ENCODE measurements at places on chromosomes 13 and 19.

DNA sequence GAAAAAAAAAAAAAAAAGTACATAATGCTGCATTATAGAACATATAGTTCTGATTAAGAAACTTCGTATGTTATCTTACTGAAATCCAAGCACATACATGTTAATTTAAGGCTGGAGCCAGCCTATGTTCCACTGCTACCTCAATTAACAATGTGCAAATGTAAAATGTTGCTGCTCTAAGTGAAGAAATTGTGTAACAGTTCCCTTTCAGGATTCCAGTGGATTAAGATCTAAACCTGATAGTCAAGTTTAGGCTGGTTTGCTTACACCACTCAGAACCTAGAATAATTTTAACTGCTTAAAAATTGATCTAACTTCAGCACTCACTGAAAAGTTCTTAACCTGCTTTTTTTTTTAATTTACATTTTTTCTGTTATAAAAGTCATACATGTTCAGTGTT is 4.2 kb downstream of the VPS36 start:
- no peak for DNase-seq

GRCh38 chr13:74074723-74075122 is 59.5 kb downstream of the KLF12 start:
- no peak for DNase-seq

DNA sequence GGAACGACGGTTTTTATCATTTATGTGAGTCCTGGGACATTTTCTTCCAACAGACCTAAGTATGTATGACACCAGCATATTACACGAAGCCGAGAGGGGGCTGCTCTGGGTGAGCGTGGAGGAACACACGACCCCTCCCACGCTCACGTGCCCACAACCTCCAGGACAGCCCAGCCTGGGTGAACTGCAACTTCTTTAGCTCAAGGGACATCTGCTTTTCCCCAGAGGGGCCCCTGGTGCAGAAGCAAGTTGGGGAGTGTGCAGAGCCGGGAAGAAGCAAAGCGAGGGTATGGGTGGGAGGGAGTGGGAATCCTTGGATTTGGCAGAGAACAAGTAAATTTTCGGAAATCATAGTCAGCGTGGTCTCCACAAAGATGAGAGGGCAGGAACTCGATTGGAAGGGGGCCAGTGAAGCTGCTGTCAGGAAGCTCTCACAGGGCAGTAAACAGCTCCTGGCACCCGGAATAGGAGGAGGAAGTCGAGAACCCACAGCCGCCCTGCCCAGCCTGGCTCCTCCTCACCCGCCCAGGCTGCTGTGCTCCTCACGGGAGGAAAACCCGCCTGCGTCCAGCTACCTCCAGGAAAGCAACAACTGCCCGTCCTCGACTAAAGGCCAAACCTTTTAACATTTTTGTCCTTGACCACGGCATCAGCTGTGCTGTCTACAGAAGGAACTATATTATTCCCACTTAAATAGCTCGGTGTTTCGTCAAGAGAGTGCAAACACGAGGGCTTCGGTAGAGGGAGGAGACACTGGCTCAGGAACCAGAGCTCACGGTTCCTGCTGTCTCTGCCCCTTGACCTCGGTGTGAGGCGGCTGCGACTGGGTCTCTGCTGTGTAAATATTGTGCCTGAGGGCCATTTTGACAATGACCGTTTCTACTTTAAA is 17.2 kb upstream of the CFAP97D2 start:
- DNase-seq, result no peak

GRCh38 chr19:10946958-10947657 is 13.7 kb upstream of the SMARCA4 start:
- no peak for DNase-seq

DNA sequence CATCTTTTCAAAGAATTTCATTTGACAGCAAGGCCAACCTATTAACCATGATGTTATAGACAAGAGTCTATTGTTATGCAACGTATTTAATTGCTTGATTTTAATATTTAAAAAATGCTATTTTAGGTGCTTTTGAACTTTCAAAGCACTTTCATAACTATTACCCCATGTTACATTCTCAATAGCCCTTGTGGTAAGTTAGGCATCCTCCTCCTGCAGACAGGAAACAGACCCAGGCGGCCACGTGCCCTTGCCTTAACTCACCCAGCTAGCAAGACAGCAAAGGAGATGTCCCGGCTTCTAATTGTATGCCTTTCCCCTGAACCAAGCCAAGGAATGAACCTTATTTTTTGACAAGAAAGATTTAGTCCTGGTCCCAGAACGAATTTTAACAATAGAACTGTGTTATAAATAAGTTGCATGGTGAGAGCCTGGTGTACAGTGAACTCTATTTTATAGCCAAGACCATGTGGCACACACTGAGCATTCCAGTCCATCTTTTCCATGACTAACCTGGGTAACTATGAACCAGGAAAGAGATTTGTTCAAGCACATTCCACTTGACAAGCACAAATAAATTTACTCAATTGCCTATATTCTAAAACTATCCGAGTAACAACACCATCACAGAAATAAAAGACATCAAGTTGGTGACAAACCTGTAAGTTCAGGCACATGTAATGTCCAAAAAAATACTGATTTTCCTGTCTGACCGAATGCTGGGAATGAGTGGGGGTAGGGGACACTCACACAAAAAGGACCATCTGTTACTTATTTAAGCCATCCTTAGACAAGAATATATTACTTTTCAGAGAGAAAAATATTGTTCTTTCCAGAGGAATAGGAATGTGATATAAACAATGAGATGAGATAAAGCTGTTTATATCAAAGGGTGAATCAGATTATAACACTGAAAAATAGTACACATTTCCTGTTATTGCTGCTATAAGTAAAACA is 163.0 kb downstream of the EFNB2 start:
- no peak for DNase-seq
